Body of pancreas (tissue), 4 donors: ENCODE measurements at places on chromosomes 7 and 10.
A peak's percentile ranks its signal among the peaks of the same experiment; 100 is the strongest.

DNA sequence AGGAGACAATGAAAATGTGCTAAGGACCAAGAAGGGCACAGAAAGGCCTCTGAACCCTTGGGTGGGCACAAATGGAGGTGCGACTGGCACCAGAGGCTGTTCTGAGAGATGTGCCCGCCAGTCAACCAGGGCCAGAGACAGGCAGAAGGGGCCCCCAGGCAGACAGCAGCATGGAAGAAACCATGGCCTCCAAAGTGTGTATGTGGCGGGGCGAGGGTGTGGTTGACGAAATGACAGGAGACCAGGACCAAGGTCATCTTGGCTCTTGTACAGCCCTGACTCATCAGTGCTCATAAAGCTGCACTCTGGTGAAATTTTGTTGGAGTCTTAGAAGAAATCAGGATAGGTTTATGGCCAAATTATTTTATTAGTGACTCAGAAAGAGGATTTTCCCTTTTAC lies 4.0 kb upstream of the MRPS24 start:
- DNase-seq: no peak

GRCh38 chr10:86363833-86364490 lies 2.6 kb downstream of the GRID1 start:
- no peak for DNase-seq

GRCh38 chr10:110005719-110006118 lies 2.1 kb upstream of the ADD3 start:
- peak; percentile 22 for DNase-seq

GRCh38 chr10:123380491-123381085 lies 226.4 kb downstream of the BUB3 start:
- DNase-seq: no peak

DNA sequence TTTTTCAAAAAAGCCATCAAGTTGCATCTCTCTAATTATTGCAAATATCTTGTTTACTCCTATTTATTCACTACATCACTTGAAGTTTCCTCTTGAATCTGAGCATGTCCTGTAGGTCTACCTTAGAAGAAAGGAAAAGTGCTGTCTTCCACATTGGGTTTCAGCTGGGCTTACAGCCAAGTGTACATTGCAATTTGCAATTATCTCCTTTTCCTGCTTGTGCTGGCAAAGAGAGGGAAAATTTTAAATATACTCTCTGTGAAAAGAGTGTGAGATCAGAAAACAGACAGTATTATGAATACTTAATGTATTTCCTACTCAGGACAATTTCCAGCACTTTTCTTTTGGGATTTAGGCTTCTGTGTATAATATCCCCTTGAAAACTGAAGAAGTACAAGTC lies 839.7 kb downstream of the CNTNAP2 start:
- DNase-seq: no peak

DNA sequence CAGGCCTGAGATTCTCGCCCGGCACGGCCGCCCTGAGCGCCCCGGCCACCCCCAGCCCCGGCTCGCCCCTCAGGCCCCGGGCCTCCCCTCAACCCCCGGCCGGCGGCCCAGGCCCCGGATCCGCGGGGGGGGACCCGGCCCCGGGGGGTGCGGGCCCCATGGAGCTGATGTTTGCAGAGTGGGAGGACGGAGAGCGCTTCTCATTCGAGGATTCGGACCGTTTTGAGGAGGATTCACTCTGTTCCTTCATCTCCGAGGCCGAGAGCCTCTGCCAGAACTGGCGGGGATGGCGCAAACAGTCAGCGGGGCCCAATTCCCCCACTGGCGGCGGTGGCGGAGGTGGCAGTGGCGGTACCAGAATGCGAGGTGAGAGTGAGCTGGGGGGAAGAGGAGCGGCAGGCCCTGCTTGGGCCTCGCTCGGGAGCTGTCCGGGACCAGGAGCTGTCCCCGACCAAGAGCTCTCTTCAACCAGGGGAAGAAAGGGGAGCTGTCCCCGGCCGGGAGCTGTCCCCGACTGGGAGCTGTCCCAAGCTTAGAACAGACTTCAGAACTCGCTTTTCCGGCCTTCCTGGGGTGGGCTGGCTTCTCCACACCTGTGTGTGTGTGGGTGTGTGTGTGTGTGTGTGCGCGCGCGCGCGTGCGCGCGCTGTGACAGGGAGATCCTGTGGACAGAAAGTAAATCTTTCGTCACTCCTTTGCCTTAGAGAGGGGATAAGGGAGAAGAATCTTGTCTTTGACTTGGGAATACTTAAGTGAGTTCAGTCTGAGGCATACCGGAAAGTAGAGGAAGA lies 510 bp downstream of the ZSWIM8 start:
- DNase-seq: peak; percentile 57

DNA sequence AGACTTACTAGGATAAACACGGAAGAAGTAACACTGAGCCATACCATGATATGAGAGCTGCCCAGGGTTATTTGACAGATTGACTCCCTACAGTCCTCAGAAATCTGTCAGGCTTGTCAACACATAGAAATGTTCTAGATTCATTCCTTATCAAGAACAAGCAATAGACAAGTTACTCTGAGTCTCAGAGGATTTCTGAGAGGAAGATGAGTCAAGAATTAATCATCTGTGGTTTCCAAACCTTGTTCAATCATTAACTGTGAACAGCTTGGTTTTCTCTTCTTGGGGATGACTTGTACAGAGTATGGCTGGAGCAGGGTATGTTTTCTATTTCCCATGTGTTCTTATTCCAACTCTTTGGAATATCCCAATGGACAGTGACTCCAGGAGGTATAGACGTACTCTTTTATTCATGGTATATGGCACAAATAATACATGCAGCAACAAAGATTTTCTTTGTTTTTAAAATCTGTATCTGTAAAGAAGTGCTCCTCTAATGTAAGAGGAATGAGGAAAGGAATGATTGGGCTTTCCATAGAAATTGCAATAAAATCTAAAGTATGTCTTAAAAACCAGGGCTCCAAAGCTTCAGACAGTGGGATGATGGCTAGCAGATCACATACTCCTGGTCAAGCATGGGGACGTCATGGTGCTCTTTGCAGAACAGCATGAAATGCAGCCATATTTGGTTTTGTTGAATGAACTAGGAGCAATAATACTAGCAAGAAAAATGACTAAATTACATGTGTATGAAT lies 11.9 kb upstream of the SFR1 start:
- DNase-seq: no peak

GRCh38 chr7:47516386-47516785 lies 65.5 kb downstream of the TNS3 start:
- no peak for DNase-seq

DNA sequence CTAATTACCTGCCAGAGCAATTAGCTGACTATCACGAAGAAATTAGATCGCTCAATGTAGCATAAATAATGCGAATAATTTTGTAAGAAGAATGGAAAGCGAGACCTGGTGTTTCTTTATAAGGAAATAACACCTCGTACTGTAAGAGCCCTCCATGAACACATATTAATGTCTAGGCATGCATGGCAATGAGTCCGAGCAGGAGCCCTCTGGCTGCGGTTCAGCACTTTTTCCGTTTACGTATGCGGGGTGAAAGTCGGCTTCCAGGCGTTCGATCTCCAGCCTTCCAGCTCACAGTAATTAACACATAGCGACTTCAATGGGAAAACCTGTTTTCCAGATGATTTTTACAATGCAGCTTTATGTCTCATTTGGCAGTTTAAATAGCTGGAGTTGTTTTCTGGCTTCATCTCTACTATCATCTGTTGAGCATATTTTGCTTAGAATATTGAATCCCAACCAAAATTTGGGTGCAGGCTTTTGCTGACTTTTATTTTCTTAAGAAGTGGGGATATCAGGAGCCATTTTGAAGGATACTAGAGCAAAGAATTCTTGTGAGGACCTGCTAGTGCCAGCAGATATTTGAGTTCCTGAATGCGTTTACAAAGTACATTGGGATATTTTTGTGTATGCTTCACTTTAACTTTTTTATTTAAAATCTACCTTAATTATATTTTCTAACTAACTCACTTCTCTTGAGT lies 7.2 kb upstream of the SP8 start:
- DNase-seq: no peak
